Fibroblast of pulmonary artery (primary cell): ENCODE measurements at places on chromosomes 3 and 15.

DNA sequence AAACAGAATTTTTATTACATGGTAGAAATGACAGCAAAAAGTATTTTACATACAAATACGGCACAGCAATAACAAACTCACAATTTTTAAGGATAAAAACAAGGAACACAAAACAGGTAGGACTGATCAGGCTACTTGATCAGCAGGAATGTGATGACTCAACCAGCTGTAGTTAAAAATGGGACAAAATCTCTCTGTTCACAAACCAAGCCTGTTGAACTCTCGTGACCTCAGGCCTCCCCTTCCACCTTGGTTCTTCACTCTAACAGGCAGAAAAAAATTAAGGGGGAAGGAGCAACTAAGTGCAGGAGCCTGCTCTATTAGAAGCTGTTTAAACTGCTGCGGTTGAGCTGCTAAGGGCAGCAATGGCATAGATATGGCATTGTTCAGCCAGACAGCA, 18.7 kb downstream of the FBXL22 start:
- no peak for DNase-seq

GRCh38 chr3:101133652-101134051, 140.4 kb upstream of the ABI3BP start:
- DNase-seq, result no peak

- peak; percentile 81 for DNase-seq
Observed at GRCh38 chr3:136893848-136894443, 31.9 kb downstream of the NCK1 start.

GRCh38 chr3:105598042-105598796, 231.5 kb downstream of the ALCAM start:
- DNase-seq, result peak; percentile 96

DNA sequence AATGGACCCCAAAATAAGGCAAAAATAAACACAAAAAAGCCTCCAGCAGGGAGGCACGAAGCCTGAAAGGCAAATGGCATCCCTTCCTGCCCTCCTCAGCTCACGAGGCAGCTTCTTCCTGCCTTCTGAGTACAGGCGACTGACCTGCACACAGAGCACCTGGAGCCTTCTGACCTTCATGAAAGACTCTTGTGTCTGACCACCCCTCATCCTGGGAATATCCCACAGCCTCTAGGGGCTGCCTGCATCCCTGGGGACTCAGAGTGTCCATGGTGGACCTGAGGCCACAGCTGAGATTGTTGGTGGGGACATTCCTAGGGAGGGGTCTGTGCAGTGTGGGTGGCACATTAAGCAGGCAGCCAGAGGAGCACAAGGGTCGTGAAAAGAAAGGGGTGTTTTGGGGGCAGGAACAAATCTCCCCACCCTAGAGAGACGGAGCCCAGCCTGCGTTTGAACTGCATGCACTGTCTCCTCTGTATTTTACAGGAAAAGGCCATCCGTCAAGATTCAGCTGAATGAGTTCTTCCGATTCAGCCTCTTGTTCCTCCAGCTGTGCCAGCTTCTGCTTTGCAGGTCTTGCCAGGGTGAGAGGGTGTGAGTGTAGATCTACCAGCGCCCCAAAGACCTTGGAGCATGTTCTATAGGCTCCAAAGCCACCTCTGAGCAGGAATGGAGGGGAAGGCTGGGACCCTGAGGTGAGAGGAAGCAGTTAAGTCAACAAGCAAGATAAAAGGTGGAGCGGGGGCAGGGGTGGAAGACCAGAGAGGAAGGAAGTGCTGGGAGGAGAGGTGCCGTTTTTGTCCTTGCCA, 80.4 kb upstream of the MEF2A start:
- DNase-seq, result no peak

DNA sequence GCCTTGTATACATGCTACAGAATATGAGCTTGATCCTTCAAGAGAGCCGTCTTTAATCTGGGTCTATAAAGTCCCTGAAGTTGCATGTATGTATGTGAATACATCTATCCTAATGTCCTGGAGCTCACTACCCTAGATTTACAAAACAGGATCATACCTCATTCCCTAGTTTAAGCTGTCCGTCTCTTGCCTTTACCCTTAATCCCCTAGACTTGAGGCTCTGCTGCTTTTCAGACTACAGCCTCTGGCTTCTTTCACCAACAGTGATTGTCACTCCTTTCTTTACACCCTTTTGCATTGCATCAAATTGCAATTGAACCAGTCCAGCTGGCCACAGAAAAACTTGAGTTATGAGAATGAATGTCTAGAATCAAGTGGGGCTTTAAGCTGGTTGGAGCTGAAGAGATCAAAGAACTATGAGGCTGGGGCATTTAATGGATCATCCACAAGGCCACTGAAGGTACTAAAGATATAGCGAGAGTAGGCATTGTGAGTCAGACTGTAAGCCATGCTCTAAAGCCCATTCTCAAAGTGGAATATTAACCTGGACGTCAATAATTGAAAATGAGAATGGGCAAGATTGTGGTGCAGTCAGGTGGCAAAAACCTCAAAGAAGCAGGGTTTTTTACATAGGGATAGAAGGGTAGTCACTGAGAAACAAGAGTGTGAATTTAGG, 12.3 kb upstream of the PLD1 start:
- DNase-seq, result no peak

GRCh38 chr15:64460724-64461720, 644 bp downstream of the ZNF609 start:
- DNase-seq, result peak; percentile 83

- DNase-seq, result no peak
Observed at GRCh38 chr15:34248190-34248589, 23.4 kb downstream of the EMC4 start.

- peak; percentile 52 for DNase-seq
Observed at GRCh38 chr3:50525987-50526386, 22.6 kb upstream of the CACNA2D2 start.

DNA sequence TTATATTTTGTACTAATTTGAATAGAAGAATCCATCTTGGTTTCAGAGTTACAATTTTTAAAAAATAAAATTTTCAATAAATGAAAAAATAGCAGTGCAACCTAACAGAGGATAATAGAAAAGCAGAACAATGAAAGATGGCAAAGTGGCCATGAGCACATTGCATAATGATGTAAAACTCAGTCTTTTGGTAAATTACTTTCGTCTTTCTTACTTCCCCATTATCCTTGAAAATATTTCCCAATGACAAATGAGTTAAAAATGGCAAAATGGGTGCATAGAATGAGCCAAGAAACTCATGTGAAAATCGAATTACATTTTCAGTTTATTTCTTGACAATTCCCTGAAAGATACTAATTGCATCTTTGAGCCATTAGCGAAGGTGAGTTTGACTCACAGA, 236.4 kb downstream of the CDIN1 start:
- DNase-seq, result no peak

DNA sequence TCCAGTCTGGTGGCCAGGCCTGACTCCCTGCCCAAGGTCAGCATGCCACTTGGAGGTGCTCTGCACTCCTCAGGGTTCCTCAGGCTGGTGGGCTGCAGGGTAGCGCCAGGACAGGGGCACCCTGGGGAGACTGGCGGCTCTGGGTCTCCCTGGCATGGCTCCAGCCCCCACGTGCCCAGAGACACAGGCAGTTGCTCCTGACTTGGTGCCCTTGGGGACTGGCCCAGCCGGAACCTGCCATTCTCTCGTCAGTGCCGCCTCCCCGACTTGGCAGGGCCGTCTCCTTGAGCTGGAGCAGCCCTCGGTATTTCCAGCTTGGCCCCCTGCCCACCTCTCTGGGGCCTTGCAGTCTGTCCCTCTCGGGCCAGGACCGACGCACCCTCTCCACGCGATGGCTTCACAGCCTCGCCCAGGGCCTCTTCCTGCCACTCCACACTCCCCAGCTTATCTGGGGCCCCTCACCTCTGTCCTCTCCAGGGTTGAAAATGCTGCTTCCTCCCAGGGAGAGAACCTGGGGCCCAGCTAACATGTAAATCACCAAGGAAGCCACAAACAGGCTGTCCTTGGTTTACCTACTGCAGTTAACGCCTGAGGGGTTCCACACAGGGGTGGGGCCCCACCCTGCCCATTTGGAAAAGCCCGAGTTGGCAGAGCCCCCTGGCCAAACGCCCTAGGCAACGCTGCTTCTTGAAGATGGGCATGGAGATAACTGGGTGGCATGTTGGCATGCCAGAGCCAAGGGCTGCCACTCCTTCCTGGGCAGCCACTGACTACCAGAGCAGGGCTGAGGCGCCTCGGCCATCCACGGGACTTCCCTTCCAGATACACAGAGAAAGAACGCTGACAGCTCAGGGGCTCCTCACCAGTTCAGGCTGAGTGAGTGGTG, 61.4 kb downstream of the SMAD6 start:
- peak; percentile 75 for DNase-seq

DNA sequence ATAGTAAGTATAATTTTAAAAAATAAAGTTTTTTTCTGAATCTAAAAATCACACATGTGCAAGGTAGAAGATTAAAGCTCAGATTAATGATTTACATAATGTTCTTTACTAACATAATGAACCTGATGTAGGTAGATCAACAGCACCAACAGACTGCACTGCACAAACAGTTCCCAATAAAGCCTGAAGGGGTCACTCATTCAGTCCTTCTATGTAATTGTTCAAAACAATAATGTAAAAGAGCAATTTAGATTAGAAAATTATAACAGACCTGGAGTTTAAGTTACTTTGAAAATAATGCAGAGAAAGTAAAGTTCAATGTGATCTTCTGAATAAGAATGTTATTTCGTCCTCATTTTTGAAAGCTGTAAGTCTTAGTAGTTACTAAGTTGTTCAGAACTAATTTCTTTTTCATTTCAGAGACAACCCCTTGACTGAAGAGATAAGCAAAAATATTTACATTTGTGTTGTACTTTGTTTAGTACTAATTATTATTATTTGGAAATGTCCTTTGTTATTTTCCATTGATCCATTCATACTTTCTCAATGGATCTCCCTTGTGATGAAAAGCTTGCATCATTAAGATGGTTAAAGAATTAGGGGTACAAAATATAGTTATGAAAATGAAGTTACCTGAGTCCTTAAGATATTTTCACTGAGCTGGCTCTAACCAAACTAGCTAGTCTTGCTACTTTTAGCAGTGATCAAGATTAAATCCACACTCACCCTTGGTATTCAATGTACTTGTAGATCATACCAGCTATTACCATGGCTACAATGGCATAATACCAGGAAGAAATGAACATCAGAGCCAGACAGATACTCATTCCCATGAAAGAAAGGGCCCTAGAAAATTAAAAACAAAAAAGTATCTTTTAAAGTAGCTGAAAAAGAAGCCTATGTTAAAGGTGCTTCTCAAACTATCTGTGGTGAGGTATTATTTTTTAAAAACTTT, 16.8 kb downstream of the EMC4 start:
- DNase-seq, result peak; percentile 70

- DNase-seq, result no peak
Observed at GRCh38 chr15:34043813-34044212, 4.8 kb upstream of the AVEN start.

DNA sequence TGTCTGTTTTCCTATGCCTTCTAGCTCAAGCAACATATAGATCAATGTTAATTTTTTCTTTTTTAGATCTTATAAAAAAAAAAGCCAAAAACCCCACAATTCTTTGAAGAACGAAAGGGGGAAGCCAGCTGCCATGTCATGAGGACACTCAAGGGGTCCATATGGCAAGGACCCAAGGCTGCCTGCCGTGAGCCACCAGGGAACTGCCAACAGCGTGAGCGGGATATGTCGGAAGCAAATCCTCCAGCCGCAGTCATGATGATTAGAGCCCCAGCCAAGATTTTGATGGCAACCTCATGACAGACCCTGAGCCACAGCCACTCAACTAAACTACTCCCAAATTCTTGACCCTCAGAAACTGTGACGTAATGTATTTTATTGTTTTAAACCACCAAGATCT, 6.5 kb downstream of the GP5 start:
- no peak for DNase-seq

DNA sequence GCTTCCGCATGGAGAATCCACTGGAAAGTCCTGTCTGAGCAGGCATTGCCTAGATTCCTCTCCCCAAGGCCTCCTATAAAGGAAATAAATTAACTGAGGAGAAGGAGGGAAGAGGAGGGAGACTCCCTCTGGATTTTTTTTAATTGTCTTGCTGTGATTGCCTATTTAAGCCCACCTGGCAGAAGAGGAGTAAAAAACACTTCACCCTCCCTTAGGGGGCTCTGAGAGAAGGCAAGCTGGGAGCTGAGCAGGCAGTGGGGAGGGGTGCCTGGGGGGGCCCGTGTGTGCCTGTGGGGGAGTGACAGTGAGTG, 109.9 kb downstream of the OXNAD1 start:
- DNase-seq, result no peak

GRCh38 chr3:188796122-188796631, 375.6 kb upstream of the TPRG1 start:
- DNase-seq, result peak; percentile 96

DNA sequence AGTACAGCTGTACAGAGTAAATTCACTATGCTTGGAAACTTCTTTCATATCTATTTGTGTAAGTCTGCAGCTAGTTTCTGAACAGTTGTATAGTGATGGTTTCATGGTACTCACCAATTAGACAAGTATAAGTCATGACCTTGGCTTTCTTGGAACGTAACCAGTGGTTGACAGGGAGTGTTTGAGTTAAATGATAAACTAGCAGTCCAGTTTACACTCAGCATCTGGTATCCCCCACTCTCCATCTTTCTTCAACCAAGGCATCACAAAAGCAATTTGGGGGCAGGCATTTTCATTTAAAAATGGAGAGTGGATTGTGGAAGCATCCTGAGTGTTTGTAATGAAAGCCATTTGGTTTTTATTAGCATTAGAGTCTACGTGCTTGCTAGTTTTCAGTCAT, 26.0 kb downstream of the MME start:
- no peak for DNase-seq

DNA sequence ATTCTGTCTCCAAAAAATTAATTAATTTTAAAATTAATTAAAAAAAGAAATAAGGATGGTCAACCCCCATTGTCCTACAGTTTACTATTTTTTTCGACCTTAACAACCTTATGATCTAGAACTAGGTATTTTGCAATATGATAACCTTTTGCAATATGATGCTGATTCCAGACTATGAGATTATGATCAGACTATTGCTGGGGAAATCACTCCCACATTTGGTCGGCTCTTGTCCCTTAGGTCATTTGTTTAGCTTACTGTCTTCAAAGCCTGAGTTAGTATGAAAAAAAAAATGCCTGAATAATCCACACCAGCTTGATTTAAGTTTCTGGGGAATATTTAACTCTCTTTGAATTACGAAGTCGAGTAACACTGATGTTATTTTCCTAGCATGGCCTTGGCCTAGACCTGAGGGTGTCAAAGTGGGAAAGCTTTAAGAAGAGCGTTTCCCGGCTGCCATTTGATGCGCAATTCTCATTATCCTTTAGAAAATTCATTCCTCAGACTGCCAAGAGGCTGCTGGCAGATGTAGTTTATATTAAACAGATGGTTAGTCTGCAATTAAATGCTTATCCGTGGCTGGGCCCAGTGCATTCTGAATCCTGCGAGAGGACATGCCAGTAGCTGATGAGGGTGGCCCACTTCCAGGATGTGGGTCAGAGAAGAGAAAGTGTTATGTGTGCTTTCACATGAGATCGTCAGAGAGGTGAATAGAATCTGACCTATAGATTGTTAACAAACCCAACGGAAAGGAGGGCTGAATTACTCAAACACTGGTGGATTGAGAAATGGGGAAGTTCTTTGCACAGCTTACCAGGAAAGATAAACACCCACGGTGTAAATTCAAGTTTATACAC, 496.0 kb upstream of the THBS1 start:
- peak; percentile 96 for DNase-seq

- no peak for DNase-seq
Observed at GRCh38 chr15:29259233-29259632, 10.4 kb downstream of the NSMCE3 start.

- DNase-seq, result peak; percentile 12
Observed at GRCh38 chr3:120344349-120344748, 4.8 kb downstream of the LRRC58 start.

- no peak for DNase-seq
Observed at GRCh38 chr3:176696816-176697215, 500.5 kb downstream of the TBL1XR1 start.

- peak; percentile 59 for DNase-seq
Observed at GRCh38 chr3:55128225-55128823, 200.5 kb upstream of the LRTM1 start.

- DNase-seq, result peak; percentile 77
Observed at GRCh38 chr3:183253528-183254486, 754 bp downstream of the B3GNT5 start.
